NCI-H524 treated with DMSO at 0.1 percent for 48 hours (cell line): ENCODE measurements at places on chromosomes 13 and 19.

DNA sequence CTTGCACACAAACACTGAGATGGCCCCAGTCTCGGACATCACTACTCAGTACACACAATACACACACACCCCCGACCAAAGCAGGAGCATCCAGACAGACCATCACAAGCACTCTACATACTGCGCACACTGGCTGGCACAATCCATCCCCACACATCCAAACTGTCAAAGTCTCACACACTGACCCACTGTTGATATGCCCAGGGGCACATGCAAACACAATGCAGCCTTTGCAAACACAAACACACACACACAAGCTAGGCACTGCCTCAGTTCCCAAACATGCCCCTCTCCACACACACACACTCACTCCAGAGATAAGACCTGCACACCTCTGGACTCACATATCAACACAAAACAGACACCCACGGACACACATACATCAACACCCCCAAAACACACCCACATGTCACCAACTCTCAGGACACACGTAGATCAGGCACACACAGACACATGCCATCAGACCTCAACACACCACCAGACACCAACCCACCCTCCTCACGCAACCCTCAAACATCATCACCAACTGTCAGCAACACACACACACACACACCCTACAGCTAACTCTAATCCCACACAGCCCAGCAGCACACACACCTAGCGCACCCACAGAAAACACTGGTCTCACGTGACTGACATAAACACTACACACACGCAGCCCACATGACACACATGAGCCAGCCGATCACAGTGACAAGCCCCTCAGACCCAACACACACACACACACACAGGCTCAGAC is 1.9 kb downstream of the BBC3 start:
- DNase-seq = no peak

GRCh38 chr19:47111682-47112165 is 1.9 kb downstream of the ZC3H4 start:
- DNase-seq = no peak

DNA sequence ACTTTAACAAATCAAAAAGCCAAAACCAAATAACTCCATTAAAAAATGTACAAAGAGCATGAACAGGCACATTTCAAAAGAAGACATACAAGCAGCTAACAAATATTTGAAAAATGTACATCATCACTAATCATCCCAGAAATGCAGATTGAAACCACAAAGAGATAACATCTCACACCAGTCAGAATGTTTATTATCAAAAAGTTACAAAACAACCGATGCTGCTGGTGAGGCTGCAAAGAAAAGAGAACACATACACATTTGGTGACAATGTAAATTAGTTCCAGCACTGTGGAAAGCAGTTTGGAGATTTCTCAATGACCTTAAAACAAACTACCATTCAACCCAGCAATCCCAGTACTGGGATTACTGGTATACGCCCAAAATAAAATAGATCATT is 756.0 kb upstream of the PCDH20 start:
- DNase-seq = no peak

GRCh38 chr19:55487924-55488687 is at the start of gene SSC5D:
TSS of gene SSC5D (plus strand) at chr19:55488436. CDS start at chr19:55488590, 154 bp downstream.
- no peak for DNase-seq

DNA sequence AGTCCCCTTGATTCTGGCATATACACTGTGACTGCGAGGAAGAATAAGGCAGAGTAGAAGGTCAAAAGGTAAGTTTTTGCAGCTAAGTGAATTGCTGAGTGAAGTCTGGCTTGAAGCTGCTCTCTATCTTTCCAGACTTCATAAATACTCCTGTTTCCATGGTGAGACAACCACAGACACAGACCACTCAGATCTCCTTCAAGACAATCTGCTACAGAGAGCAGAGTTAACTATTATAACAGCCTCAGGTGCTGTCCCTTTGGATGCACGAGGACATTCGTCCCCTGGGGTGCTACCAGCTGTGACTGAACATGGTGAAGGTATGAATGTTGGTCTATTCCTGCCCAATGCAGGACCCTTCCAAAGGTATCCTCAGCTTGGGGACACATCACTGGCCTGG is 104.0 kb downstream of the MYCBP2 start:
- DNase-seq = no peak
